H54 (cell line): ENCODE measurements at places on chromosomes 6 and 20.

GRCh38 chr6:111477481-111477938, 5.5 kb downstream of the REV3L start:
- no peak for DNase-seq

DNA sequence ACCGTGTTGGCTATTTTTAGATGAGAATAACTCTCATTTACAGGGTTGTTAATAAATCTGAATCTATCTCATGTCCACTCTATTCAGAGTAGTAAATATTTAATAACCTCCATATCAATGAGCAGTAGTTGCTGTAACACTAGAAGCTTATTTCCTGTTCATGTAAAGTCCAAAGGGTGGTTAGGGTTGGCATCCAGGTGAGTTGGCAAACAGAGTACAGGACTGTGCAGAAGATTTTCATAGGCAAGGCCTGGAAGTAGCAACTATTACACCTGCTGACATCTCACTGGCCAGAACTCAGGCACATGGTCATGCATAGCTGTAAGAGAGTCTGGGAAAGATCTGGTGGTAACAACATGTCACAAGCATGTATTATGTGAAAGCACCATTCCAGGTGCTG, 147.5 kb downstream of the PHF3 start:
- no peak for DNase-seq

DNA sequence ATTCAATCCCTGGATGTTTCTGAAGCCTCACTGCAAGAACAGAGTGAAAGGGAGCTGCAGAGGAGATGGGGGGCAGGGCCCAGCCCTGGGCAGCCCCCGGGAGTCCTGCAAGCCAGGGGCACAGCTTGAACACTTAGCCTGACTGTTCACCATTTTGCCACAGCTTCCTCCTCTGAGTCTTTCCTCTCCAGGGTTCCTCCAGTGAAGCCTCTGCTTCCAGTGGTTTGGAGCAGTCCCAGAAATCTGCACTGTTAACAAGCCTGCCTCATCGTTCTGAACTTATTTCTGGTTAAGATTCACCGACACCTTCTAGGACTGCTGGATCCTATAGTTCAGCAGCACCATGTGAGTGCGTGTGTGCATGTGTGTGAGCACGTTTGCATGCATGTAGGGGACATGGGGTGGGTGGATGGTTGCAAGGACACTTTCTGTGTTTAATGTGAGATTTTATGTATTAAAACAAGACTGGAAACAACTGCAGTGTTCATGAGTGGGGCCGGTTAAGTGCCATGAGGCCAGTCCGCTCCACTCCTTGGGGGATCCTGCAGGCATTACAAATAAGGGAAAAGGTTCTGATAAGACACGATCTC, 24.6 kb downstream of the CEBPB start:
- no peak for DNase-seq

DNA sequence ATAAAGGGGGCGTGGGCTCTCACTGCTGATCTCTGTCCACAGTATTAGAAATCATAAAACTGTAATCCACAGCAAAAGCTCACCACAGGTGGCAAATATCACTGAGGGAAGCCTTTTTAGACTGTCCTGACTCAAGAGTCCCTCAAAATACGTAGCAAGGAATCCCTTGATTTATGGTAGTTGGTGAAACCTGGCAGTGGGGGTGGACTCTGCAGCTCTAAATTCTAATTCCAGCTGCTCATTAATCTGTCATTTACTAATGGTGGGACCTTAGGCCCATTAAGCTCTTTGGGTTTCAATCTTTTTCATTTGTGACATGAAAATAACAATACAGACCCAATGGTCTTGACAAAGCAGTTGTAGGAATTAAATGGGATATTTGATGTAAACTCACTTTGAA, 32.3 kb downstream of the GMDS start:
- no peak for DNase-seq

DNA sequence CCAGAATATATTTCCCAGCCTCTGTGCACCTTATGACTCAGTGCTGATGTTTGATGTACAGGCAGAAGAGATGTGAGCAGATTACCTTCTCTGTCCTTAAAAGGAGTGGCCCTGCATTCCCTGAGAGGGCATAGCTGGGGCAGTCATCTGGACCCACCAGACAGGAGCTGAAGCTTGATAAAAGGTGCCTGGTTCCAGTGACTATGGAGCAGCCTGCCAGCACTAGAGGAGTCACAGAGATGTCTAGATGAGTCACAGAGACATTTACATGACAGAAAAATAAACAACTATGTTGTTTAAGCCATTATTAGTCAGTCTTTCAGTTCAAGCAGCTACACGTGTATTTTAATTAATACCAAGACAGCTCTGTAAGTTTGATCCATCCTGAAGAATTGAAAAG, 237.1 kb upstream of the MOCS1 start:
- DNase-seq = no peak

- DNase-seq = no peak
Measured at GRCh38 chr6:5936631-5937030, 70.1 kb downstream of the NRN1 start.

DNA sequence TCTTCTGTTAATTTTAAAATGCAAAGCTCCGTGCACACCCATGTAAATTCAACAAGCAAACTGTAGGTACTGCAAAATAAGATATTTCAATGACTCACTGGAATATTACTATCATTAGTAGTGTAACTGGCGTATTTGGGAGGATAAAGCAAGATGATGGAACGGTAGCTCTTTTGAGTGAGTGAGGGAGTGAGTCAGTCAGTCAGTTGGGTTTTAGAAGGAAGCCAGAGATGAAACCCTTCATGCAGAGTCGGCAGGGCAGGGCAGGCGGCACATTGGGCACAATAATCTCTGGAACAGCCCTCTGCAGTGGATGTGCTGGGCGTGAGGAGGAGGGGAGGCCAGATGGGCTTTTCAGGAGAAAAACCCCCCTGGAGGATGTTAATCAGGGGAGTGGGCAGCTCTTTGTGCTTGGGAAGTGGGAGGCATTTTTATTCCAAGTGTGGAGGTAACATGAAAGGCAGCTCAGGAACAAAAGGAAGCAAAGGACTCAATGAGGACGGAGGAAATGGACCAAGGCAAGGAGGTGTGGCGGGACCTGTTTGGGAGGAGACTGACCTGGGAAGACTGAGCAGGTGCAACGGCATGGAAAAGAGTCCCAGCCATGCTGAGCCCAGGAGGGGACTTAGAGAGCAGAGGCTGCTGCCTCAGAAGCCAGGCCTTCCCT, 171.2 kb downstream of the ZDHHC14 start:
- DNase-seq = no peak

DNA sequence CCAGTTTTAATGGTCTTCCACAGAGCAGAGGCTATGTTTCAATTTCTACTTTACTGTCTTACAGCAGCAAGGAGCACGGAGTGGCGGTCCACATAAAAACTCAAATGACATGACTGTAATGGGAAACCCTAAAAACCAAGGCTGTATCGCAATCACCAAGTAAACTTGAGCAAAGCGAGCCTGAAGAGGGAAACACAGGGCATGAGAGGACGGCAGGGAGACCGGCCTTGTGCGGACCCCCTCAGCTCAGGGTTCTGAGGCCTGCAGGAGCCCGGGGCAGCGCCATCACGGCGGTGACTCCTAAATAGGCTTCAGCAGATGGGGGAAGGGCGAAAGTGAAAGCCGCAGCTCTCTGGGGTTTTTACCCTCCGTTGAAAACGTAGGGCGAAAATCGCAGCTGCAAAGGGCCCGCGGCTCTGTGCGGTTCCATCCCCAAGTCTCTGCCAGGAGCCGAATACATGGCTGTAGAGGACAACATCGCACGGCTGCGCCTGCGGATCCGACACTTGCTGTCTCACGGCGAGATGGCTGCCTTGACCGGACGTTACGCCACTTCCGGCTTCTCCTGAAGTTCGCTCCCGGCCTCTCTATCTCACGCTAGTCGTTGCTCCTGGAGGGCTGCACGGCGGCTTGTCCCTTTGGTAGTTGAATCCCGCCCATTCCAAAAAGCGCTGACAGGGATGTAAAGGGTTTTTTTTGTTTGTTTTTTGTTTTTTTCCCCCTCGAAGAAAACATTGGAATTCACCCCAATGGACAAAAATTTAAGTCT, at the start of gene PSMB1:
PSMB1 (minus strand) TSS at position 543 of the 769 bp plus-strand sequence; CDS start at position 478, 65 bp downstream.
- DNase-seq = peak; percentile 37

DNA sequence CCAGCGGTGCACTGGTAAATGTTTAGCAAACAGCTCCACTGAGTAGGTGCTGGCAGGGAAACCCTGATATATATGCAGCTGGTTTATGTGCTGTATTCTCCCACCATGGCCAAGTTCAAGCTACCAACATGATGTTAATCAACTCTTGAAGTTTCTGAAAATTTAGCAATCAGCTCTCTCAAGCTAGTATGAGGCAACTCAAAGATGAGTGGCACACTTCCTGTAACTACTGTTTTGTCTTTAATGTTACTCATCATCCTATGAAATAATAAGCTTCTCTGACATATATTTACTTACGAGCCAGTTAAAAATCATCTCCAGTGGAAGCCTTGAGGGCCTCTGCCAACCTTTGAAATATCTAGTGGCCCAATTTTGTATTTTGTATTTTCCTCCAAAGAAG, 54.7 kb downstream of the TRMT6 start:
- no peak for DNase-seq

DNA sequence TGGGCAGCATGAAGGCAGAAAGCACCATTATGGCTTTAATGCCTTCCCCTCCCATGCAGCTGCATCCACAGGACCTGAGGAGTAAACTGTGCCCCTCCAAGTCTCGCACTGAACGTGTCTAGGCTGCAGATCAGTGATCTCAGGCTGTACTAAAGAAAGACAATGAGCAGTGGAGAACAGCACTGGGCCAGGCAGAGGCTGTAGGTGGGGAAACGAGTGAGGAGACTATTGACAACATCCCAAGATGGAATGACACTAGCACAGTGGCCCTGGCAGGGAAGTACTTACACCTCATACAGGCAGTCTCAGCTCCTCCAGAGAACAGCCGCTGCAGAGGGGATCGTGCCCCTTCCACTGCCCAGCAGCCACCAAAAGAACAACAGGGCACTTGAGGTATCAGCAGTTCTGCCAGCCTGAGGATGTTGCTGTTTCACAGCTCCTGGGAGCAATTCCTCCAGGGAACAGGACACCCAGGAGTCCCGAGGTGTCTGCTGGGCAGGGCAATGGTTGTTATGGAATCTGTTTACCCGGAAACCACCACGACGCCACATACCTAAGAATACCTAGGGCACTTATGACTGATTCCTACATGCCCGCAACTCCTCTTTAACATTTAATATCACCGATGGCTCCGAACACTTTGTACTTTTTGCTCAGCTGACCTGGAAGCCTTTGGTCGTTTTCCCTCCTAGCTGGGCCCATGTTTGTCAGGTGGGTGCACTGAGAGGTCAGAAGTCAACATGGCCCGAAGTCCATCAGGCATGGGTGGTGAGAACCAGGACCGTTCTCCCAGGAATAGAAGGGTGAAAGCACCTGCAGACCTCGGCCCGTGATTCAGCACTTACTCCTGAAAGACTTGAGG, 79.1 kb downstream of the SLC22A23 start:
- DNase-seq = no peak

DNA sequence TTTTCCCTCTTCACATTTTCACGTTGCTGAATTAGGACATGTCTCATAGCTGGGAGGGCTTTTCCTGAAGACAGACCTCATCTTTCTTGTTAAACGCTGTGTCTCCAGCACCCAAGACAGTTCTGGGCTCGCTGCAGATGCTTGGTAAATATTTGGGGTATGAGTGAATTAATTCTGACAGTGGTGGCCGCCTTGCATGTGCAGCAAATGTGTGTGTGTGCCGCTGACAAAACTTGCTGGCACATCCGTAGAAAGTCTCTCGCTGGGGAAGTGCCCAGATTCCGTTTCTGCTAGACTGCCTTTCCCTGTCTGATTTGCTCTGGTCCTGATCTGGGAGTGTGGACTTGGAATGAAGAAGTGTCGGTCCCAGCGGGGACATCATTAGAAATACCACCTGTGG, 48.2 kb upstream of the ZNFX1 start:
- no peak for DNase-seq
